Activated CD8-positive, alpha-beta memory T cell treated with anti-CD3 and anti-CD28 coated beads for 4 hours (primary cell): ENCODE measurements at places on chromosomes 6 and 20.
A peak's percentile ranks its signal among the peaks of the same experiment; 100 is the strongest.

DNA sequence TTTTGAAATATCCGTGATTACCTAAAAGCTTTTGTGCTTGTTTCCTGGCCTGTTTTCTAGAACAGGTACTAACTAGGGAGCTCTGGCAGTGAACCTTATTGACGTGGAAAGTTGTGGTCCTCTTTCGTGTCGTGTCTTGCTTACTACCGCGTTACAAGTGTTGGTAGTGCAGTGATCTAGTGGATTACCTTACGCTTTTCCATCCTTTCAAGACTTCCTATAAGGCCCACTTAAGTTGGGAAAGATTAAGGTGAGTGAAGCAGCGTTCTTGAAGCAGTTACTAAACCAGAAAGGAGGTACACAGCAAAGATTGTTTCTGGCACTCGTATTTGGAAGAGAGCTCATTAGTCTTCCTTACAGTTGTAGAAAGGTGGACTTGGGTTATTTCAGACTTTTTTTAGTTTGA, 1.9 kb downstream of the PNRC1 start:
- no peak for DNase-seq

- DNase-seq, result no peak
These were observed 68.2 kb upstream of the EYA2 start for GRCh38 chr20:46826343-46826984.

GRCh38 chr20:60171738-60172137, 213.5 kb downstream of the CDH26 start:
- no peak for DNase-seq

- DNase-seq, result no peak
These were observed at the start of gene FOXS1 for GRCh38 chr20:31845300-31845863. FOXS1 (minus strand) TSS chr20:31845604; CDS start chr20:31845542, 62 bp downstream.

DNA sequence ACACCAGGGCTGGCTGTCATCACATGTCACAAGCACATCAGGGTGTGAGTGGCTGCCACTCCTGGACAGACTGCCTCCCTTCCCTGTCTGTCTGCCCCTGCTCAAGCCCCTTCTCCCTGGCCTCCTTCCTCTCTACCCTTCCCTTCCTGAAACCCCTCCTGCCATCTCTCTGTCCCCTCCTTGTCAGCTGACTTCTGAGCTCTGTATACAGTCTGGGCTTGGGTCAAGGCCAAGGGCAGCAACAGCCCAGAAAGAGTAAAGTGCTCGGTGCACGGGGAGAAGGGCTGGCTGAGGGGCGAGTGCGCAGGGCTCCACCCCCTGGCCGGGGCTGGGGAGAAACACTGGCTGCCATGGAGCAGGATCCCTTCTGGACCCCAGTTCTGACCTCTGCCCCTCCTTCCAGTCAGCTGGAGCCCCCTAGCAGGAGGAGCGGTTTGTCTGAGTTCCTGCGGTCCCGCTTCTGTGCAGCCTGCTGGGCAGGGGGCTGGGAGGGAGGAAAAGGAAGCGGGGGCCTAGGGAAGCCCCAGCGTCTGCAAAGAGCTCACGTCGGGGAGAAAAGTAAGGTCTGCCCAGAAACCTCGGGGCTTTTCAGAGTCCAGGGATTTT, 2.0 kb downstream of the LKAAEAR1 start:
- no peak for DNase-seq

DNA sequence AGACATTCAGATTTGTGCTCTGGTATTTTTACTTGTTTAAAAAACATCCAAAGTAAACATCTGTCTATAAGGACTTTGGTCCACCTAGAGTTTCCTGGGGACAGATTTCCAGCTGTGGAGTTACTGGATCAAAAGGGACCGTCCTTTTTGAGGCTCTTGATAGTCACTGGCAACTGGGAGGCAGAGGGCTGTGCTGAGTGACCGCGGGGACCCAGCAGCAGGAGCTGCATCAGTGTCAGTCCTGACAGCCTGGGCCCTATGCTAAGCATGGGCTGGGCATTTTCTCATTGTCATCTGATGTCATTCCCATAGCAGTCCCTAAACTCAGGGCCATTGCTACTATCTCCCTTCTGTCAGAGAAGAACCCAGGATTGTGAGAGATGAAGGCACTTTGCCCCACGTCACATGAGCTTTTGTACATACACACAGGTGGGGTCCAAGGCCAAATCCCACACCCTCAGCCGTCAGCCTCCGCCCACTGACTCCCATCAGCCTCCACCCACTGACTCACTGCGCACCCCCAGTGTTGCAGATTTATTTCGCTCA, 293.8 kb downstream of the TAF4 start:
- no peak for DNase-seq

- DNase-seq, result no peak
These were observed 27.3 kb downstream of the NR2E1 start for GRCh38 chr6:108193131-108193530.

- DNase-seq, result peak; percentile 22
These were observed 4.5 kb downstream of the TP53INP2 start for GRCh38 chr20:34708621-34709043.

DNA sequence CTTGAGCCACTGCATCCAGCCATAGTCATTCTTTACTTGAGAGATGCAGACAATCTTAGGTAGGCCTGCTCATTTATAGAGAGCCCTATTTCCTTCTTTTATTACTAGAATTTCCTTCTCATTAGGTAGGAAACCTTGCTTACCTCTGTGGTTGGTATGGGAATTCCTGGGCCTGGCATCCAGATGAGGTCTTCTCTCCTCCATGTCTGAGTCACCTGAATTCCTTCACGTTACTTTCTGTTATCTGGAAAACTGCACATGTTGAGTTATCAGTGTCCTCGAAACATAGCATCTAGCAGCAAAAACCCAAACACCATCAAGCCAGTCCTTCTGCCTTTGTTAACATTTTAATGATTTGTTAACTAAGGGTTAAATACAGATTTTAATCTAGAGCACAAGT, 2.2 kb downstream of the ZNFX1 start:
- no peak for DNase-seq

GRCh38 chr6:144500892-144501291, 215.8 kb downstream of the UTRN start:
- no peak for DNase-seq

DNA sequence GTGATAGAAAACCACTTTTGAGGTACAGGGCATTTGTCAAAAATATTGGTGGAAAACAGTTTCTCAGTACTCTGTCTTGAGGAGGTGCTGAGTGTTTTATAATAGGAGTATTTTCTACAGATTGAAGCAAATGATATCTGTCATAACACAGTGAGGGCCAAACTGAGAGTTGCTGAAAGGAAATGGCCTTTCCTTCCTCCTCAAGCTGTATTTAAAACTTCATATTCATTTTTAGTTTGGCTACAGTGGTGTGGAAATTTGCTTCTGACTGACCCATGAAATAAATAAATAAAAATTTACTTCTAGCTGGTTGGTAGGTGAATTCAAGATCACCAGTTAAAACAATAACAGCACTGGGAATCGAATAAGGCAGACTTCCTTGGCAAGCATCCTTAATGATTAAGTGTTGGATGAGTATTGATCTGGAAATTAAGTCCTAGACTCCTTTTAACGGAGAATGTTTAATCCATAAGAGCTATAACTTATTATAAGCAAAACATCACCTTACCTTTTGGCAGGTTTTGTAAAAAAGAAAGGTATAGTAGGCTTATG, 828.6 kb upstream of the CITED2 start:
- no peak for DNase-seq

GRCh38 chr6:77371748-77372147, 91.5 kb downstream of the HTR1B start:
- DNase-seq, result no peak

GRCh38 chr6:8731874-8732273, 296.5 kb upstream of the SLC35B3 start:
- DNase-seq, result no peak

DNA sequence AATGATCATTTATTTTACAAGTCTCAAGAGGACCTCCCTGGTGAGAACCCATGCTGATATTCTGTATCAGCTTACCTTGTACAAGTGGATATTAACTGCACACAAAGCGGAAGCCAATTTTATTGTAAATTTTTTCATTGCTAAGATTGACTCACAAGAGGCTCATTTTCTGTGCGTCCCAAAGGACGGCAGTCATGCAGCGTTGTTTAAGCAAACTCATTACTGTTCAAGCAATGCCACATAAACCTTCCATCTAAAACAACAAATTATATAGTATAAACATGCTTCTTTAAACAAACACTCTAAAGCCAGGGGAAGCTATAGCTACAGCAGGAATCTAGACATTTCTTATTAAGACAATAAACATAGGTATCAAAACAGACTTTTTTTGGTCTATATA, 575.3 kb downstream of the FRK start:
- no peak for DNase-seq

DNA sequence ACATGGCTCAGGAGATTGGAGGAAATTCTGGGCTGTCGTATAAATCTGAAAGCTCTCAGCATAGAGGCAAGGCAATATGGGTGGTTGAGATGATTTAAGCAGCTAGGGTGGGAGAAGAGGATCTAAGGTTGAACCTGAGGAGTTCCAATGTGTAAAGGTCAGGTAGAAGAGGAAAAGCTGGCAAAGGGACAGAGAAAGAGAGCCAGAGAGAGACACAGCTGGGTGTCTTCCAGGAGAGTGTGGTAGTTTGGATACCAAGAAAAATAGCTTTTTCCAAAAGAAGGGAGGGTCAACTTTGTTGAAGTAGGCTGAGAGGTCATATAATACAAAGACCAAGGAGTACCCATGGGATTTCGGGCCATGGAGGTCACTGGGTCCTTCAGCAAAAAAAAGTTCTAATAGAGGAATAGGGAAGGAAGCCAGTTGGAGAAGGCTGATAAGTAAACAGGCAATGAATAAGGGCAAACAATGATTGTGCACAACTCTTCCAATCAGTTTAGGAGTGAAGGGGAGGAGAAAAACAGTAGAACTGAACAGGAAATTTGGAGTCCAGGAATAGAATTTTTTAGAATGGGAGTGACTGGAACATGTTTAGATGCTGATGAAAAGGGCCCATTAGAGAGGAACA, 135.1 kb downstream of the QRSL1 start:
- DNase-seq, result no peak

- no peak for DNase-seq
These were observed 36.0 kb upstream of the MPC1 start for GRCh38 chr6:166418691-166419143.

- no peak for DNase-seq
These were observed 129.2 kb downstream of the FYN start for GRCh38 chr6:111743862-111744692.

DNA sequence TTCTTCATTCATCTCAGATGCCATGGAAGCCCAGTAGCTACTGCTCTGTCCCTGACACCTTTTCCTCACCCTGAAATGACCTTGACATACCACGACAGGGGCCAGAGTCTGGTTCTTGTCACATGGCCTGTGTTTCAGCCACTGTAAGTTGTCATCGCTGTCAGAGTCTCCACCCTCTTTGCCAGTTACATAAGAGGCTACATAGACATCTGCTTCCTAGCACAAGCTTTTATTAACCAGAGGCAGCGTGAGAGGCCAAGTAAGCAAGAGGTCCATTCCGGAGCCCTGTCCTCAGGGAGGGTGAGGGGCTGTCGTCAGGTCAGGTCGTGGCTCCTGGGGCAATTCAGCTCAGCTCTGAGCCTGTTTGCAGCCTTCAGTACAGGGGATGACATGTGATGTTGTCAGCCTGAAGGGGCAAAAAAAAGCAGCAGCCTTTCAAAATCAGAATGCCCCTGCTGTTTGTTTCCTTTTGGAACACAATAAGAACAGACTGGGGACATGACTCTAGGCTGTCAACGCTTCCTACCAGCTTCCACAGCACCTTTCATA, 146.3 kb downstream of the MTFR2 start:
- no peak for DNase-seq

GRCh38 chr20:48049641-48050040, 264.4 kb upstream of the SULF2 start:
- no peak for DNase-seq

DNA sequence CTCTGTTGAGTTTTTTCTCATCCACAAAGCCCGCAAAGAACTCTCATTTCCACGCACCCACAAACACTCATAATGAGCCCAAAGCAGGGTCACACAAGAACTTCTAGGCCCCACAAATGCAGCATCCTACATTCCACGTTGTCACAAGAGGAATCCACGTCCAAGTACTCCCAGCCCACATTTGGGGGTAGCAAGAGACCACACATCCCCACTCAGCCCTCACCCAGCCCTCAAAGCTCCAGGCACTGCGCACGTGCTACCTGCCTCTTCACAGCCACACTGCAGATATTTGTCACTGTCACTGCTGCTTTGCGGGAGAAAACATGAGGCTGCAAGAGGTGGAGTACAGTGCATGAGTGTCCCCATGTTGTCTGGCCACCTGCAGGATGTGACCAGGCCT, 187.6 kb upstream of the CDYL start:
- no peak for DNase-seq

GRCh38 chr6:118017301-118017848, 110.3 kb downstream of the SLC35F1 start:
- no peak for DNase-seq

- DNase-seq, result no peak
These were observed 4.8 kb upstream of the SOX4 start for GRCh38 chr6:21588481-21589351.

- DNase-seq, result no peak
These were observed 20.9 kb downstream of the MAP1LC3A start for GRCh38 chr20:34579191-34579978.

- DNase-seq, result no peak
These were observed 46.4 kb upstream of the SLC35B3 start for GRCh38 chr6:8481727-8482126.

DNA sequence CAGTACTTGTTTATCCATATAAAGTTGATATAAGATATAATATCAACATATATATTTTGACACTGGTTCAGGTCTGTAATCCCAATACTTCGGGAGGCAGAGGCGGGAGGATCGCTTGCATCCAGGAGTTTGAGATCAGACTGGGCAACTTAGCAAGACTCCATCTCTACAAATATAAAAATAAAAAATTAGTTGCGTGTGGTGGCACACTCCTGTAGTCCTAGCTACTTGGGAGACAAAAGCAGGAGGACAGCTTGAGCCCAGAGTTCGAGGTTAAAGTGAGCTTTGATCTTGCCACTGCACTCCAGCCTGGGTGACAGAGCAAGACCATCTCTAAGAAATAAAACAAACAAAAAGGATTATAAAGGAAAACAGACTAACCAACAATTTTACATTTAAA, 8.9 kb upstream of the KATNA1 start:
- no peak for DNase-seq

DNA sequence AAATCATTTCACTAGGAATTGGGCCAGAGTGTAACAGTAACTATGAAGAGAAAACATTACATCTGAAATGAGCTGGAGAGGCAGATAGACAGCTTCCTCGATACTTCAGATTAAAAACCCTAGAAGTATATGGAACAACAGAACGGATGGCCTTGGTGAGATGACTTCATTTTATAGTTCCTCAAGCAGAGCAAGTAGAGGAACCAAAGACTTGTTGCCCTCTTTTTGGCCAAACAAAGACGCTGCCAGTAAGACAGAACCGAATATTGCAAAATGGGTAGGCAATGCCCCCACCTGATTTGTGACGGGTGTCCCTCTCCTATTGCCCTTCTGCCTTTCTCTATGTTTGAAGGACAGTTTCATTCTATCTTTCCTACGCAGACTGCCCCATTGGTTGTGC, 53.5 kb downstream of the AGPAT4 start:
- no peak for DNase-seq

- DNase-seq, result no peak
These were observed 10.0 kb downstream of the MOCS1 start for GRCh38 chr6:39924283-39924682.
